ENCODE measurements at places on chromosomes 11 and 22. TPM values are rescaled to one million over a fixed set of nuclear protein-coding genes. Genes with fewer than 3 reads are reported as not detected.

DNA sequence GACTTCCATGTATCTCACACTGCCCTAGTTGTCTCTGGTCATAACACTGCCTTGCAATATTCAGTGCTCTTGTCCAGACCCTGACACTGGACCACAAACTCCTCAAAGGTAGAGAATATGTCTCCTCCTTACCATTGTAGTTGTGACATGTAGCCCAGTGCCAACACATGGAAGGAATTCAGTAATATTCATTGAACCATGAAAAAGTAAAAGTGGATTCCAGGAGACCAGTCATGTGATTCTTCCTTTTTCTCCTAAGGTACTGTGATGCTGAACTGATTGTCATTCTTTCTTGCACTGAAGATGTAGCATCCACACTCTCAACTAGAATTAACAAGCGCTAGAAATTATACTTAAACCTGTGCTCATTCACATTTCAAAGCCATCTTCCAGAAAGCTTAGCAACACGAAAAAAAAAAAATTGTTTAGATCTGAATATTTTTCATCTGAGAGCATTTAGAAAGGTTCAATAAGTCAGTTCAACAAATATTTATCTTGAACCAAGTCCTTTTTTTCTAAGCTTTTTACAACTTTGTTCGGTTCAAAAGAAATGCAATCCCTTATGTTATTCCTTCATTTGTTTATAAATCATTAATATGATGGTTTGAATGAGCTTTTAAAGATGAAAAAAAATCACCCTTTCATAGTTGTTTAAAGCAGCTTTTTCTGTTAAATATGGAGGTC, 224.7 kb upstream of the BLID start:
- no peak for DNase-seq

- peak; percentile 70 for DNase-seq
These were observed 13.7 kb upstream of the CPT1A start for GRCh38 chr11:68855205-68855981.

DNA sequence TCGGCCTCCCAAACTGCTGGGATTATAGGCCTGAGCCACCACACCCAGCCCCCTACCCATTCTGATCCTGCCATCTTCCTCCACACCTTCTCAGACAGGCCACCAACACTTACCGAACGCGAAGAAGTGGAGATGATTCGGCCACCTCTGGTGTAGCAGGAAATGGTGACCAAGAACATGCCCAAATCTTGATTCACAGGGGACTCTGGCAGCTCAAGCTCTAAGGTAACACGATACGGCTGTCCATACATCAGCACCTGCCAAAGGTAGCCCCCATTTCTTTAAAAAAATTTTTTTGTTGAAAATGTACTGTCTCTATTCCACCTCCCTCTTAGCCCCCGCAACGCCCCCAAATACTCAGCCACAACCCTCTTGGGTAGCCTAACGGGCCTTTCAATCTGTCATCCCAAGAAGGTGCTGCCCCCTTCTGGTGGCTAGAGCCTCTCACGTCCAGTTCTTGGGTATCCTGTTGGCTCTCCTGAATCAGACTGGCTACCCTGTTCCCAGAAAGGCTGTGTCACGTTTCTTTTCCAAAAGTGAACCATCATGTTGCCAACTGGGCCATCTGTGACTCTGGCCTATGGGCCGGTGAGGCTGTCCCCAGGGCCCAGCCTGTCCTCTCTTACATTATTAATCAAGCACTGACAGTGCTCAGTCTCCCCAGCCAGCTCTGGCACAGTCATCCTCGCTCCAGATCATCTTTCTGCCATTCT, 5.3 kb upstream of the LRRN4CL start:
- DNase-seq = peak; percentile 82

- no peak for DNase-seq
These were observed 52.7 kb upstream of the HTATIP2 start for GRCh38 chr11:20310596-20311394.

GRCh38 chr11:67545280-67545679, 22.0 kb upstream of the CABP2 start:
- DNase-seq = no peak

GRCh38 chr11:279040-279965, 1.1 kb downstream of the NLRP6 start:
- peak; percentile 69 for DNase-seq

GRCh38 chr11:12393691-12394090, 16.3 kb downstream of the PARVA start:
- DNase-seq = no peak

DNA sequence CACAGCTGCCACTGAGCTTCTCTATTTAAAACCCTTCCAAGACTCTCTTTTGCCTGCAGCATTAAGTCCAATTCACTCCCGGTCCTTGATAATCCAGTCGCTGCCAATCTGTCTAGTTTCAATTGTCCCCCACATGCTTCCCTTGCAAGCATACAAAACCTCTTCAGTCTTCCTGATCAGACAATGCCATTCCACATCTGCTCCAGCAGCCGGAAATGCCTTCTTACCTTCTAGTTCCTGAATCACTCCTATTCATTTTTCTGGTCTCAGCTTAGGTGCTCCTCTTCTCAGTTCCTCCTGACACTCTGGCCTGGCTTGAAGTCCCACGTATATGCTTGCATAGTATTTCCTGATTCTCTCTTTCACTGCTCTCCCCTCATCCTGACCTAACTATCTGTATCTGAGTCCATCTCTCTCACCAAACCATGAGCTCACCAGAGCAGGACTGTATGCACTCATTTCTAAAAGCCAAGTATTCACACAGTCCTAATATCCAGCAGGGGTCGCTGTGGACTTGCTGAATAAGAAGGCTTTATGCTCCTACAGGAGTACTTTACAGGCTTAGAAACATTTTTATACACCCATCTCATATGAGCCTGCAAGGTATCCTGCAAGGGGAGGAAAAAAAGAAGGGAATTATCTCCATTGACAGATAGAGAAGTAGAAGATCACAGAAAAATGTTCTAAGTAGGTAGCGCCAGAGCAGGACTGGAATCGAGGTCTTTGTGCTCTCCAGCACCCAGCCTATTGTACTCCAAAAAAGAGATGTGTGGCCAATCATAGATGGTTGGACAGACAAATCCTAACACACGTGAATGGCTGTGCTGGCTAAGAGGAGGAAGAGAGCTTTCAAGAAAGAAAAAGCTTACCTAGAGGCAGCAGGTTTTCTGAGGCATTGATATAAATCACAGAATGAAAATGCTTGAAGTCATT, 19.2 kb downstream of the XRRA1 start:
- DNase-seq = no peak

DNA sequence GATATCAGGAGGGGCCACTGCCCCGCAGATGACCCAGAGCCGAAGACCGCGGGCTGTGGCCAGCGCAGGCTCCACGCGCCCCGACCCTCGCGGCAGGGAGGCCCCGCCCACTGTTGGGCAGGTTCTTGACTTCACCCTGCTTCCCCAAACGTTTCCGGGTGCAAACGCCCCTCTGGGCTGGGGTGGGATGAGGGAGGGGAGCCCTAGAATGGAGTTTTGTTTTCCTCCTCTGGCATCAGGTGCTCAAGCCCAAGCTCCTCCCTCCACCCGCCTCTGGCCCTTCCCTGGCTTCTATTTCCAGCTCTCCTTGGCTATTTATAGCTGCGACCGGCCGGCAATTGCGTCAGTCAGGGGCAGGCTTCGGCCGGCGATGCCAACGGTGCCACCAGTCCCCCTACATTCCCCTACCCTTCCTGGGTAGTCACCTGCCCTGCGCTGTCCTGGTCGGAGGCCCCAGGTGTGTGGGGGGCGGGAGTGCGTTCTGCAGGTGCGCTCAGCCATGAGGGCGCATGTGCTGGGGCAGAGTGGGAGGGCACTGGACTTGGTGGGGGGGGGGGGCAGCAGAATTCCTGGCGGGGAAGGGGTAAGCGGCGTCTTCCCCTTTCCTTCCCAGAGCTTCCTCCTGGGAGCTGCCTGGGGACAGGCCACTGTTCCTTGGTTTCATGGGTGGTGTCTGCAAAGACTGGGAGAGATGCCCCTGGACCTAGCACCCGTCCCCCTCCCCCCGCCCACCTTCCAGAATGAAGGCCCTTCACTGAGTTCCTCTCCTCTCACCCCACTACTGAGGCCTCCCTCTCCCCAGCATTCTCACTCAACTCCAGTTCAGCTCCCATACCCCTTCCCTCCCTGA, 23.6 kb downstream of the DUSP8 start:
- peak; percentile 89 for DNase-seq

The PANX2 gene
- total RNA-seq = 3.0 TPM

The DUSP8 gene
- 18.0 TPM for total RNA-seq

The ISX gene
- not detected for total RNA-seq

The GLB1L2 gene
- 4.9 TPM for total RNA-seq

The DGCR8 gene
- 35.5 TPM for total RNA-seq

The PTPN5 gene
- total RNA-seq = 0.81 TPM

The ANGPTL5 gene
- 0.23 TPM for total RNA-seq

The CYB5R3 gene
- total RNA-seq = 251 TPM

The GUCY1A2 gene
- total RNA-seq = 31.1 TPM

The CASP1 gene
- 106 TPM for total RNA-seq

The C1QTNF5 gene
- total RNA-seq = 47.6 TPM

The OR51G2 gene
- not detected for total RNA-seq

The PANX3 gene
- not detected for total RNA-seq

The TYR gene
- not detected for total RNA-seq

Measured in upper lobe of right lung (tissue), 1 donor.